ENCODE measurements at places on chromosomes 2 and 18.

- DNase-seq, result no peak
Observed at GRCh38 chr2:213246497-213247281, 37.6 kb upstream of the SPAG16 start.

DNA sequence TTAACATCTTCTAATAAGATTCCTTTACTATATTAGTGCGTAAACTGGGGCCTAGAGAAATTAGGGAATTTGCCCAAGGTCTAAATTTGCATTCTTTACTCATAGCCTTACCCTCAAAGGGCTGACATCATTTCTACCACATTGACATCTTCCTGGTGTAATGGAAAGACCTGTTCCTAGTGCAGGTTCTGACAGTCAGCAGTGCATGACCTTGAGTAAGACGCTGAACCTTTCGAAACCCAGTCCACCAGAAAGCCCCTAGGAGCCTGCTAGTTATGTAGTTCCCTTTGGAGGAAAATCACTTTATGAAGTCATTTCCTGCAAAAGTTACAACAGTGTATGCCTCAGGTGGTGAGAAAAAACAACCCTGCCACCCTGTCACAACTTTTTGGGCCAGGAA lies 388.3 kb downstream of the TNS1 start:
- no peak for DNase-seq

- DNase-seq, result no peak
Observed at GRCh38 chr18:22223254-22223964, 54.0 kb downstream of the GATA6 start.

- DNase-seq, result no peak
Observed at GRCh38 chr2:69163109-69163508, 150.1 kb downstream of the ANTXR1 start.

DNA sequence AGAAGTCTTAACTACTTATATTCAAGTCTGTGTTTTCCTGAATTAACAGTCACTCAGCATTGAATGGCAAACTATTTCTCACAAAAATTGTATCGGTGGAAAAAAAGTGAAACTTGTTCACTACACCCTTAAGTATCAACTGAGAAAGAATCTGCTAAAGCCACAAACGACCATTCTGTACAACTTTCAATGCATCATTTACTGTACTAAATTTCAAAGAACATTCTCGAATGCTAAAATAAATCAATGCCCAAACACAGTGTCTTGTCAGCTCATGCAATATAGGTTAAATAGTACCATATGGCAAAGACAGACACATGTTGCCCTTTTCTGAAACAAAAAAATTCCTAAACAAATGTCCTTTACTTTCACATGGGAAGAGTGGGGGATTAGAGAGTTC lies 9.0 kb downstream of the ZNF516 start:
- no peak for DNase-seq

DNA sequence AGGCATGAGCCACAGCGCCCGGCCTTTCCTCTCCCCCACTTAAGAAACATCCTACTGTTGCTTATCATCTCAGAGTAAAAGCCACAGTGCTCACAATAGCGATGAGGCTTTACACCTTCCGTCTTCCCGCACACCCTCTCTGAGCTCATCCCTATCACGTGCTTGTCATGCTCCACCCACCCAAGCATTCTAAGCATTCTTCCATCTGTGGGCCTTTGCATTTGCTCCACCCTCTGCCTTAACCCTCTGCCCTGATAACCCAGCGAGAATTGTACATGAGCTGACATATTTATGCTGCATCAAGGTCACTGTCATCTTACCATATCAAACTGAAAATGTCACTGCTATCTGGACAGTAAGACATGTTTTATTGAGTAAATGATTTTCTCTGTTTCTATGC lies 22.6 kb downstream of the FOXI3 start:
- DNase-seq, result no peak

- no peak for DNase-seq
Observed at GRCh38 chr2:217878915-217879590, 123.7 kb downstream of the TNS1 start.

DNA sequence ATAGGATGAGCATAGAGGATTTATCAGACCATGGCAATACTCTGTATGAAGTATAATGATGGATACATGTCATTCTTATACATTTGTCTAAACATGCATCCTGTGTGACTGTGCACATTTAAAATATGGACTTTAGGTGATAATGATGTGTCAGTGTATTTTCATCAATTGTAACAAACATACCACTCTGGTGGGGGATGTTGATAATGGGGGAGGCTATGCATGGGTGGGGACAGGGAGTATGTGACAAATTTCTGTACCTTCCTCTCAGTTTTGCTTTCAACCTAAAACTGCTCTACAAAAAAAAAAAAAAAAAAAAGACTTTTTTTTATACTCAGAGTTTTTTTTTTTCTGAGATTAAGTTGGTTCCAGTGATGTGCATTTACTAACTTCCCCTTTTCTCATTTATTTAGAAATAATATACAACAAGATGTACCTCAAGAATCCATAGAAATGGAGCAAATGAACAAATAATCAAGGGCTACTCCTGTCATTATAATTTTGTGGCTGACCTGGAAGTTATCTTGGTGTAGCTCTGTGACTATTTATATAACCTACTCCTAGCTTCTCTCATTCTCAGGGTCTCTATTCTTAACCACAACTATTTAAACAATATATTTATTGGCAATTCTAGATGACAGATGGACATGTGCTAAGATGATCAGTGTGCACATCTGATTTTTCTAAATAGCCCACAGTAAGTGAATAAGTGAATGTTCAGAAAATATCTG lies 108.9 kb upstream of the ITGA4 start:
- DNase-seq, result no peak

DNA sequence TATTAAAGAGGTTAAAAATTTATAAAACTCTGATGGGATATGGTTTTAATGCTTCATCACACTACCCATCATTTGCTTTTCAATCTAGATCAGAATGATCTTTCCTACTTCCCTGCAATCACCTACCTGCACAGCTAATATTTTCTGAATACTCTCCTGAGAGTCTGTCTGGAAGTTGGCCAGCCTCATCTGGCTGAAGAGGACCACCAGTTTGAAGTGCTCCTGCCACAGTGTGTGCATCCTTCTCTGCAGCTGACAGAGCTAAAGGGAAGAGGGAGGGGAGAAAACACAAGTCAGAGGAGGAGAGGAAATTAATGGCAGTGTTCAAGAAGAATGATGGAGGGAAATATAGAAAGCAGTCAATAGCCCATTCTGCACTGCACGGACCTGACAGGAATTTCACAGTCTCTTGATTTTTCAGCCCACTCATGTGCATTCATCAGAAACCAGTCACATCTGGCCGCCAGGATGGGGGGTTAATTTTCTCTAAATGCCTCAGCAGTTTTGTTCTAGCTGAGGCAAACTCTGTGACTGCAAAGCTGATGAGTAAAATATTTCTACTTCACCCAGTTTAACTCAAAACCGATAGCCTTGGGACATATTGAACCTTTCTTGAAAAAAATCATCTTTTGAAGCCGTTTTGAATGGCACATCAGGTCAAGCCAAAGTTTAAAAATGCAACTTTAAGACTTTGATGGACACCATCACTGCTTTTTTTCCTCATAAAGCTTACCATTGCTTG lies 201.8 kb upstream of the KLHL14 start:
- no peak for DNase-seq

- DNase-seq, result no peak
Observed at GRCh38 chr18:23281626-23282436, 146.5 kb downstream of the CABLES1 start.

- DNase-seq, result no peak
Observed at GRCh38 chr2:1586923-1587840, 157.1 kb downstream of the PXDN start.

- no peak for DNase-seq
Observed at GRCh38 chr2:127086990-127087790, 19.8 kb downstream of the BIN1 start.

- DNase-seq, result no peak
Observed at GRCh38 chr2:189837326-189837725, 53.1 kb downstream of the PMS1 start.

- no peak for DNase-seq
Observed at GRCh38 chr2:138818556-138818955, 38.4 kb upstream of the NXPH2 start.

DNA sequence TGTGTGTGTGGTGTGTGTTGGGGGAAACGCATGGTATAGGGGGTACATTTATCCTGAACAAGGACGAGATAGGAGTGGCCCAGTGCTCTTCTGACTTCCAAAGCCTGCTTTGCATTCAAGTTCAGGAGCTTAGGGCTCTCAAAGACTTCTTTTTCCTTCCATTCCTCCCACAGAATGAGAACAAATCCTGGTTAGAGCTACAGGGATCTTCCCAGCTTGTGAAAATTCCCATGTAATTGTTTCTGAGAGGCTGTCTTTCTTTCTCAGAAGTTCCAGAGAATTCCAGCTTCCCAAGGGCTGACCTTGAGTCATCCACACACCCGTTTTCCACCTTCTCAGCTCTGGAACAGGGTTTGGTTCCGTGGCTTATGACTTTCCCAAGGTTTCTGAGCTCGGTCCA lies 38.9 kb downstream of the FASTKD2 start:
- DNase-seq, result no peak

GRCh38 chr2:226772389-226773179 lies 27.0 kb downstream of the IRS1 start:
- DNase-seq, result no peak

DNA sequence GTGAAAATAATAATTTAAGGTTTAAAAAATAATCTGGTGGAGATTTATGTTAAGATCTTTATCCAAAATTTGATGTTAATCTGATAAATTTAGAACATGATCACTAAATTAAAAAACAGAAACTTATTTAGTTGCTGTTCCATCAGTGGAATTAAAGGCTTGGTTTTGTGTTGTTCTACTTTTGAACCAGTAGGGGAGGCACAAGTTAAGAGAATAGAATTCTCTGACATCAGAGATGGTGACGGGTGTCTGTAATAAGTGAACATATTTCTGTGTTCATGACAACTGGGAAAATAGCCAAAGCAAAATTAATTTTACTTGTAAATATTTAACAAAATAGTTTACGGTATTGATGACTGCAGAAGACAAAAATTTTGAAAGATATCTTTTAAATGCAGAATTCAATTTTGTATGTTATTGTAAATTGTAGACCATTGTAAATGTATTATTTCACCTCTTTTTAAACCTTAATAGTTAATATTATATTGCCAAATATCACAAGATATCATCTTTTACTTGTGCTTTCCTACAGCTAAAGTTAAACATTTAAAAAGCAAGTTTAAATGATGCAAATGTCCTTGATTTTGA lies 106.0 kb downstream of the UBR3 start:
- DNase-seq, result no peak

DNA sequence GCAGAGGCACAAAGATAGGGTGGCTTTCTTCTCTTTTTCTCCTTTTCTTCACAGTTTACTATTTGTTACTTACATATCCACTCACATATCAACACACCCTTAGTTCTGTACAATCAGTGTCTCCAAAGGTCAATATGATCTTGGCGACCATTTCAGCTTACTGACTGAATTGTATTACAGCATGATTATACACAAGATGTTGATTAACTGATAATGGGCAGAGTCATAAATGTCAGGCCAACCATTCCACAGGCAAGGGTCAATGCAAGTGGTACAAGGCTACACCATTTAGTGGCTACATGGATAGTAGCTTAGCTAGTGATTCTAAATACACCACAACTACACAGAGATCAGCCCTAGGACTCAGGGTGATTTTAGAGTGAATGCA lies 20.4 kb upstream of the SP3 start:
- no peak for DNase-seq

- no peak for DNase-seq
Observed at GRCh38 chr2:4947911-4948310, 744.3 kb upstream of the SOX11 start.

DNA sequence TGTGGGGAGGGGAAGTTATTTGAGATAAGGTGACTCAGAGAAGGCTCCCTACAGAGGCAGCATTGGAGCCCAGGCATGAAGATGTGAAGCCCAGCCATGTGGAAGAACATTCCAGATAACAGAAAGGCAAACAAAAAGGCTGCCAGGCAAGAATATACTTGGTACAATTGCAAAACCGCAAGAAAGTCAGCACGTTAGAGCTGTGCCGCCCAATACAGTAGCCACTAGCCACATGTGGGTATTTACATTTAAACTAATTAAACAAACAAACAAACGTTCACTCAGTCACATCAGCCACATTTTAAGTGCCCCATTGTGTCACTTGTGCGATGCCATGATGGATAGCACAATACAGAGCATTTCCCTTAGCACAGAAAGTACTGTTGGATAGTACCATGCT lies 179.6 kb downstream of the SATB2 start:
- DNase-seq, result no peak

DNA sequence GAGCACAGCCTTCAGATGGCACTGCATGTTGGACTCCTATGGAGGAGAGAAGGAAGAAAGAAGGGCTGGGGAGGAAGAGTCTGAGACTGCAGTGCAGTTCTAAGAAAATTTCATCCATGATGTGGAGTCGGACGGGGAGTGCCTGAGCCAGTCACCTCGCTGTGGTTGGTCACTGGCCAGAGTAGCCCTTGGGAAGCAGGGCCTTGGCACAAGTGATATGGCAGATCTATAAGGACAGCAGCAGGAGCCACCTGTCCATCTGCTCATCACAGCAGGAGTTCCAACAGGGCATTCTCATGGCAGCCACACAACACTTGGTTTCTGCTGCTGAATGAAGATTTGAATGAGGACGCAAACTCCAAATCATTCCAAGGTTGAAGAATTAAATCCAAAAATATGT lies 314.8 kb downstream of the CYP26B1 start:
- DNase-seq, result no peak

- DNase-seq, result no peak
Observed at GRCh38 chr18:51997129-51997528, 342.9 kb upstream of the DCC start.

GRCh38 chr2:102252236-102252635 lies 59.1 kb upstream of the IL1RL1 start:
- DNase-seq, result no peak

DNA sequence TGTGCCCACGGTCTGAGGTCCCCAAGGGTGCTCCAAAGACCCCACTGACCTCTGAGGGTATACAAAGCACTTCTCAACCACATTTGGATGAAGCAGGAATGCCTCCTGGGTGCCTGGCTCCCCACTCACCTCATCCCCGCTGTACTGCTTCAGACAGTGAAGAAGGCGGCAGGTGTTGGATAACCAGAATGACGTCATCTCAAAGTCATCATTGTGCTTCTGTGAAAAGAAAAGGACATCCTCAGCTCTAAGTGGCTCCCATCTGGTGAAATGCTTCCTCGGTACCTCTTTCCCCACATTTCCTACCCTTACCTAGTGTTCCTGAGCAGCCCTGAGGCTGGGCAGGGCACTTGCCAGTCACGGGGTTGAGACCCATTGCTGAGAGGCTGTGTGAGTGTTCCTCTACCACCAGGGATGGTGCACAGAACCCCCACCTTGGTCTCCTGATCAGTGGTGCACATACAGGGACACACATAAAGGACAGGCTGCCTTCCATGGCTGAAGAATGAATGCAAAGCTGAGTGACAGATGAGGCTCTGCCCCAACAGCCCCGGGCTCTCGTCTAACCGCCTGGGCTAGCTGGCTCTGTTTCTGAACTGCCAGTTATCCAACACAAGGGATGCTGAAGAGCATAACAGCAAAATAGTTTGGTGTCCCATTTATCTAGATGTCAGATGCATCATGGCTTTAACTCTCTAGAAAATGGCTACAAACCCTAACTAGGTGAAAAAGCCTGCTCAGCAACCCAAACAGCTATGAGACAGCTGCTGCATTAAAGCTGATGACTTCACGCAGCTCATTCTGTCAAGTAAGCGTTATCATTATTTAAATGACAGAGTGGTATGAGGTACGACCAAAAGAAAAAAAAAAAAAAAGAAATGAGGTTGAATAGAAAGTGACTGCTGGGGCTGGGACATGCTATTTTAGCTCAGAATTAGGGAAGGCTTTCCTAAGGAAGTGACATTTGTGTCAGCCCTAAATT lies 28.2 kb upstream of the ACAA2 start:
- DNase-seq, result no peak

GRCh38 chr2:224841910-224842309 lies 125.7 kb upstream of the CCDC195 start:
- no peak for DNase-seq

All from esophagus squamous epithelium (tissue), 5 donors.